ENCODE measurements at places on chromosomes 6 and 20.

GRCh38 chr6:146361128-146361924 is 182.3 kb upstream of the RAB32 start:
- no peak for DNase-seq

DNA sequence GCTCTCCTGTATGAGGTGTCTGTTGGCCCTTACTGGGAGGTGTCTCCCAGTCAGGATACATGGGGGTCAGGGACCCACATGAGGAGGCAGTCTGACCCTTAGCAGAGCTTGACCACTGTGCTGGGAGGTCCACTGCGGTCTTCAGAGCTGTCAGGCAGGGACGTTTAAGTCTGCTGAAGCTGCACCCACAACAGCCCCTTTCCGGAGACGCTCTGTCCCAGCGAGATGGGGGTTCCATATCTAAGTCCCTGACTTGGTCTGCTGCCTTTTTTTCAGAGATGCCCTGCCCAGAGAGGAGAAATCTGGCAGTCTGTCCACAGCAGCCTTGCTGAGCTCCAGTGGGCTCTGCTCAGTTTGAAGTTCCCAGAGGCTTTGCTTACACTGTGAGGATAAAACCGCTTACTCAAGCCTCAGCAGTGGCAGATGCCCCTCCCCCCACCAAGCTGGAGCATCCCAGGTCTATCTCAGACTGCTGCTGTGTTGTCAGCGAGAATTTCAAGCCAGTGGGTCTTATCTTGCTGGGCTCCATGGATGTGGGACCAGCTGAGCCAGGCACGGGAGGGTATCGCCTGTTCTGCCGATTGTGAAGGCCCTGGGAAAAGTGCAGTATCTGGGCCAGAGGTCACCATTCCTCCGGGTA is 36.3 kb upstream of the IBTK start:
- DNase-seq: no peak

DNA sequence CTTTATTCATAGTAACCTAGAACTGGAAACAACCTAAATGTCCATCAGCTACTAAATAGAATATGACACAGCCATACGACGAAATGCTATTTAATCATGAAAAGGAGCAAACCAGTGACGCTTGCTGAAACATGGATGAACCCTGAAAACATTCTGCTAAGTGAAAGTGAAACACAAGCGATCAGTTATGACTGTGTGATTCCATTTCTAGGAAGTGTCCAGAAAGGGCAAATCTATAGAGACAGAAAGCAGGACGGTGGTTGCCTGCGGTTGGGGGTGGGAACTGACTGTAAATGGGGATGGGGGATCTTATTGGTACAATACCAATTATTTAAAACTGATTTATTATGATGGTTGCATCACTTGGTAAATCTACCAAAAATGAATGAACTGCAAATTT is 126.8 kb downstream of the IPCEF1 start:
- DNase-seq: no peak

GRCh38 chr20:35833241-35833640 is 61.4 kb downstream of the PHF20 start:
- DNase-seq: no peak

DNA sequence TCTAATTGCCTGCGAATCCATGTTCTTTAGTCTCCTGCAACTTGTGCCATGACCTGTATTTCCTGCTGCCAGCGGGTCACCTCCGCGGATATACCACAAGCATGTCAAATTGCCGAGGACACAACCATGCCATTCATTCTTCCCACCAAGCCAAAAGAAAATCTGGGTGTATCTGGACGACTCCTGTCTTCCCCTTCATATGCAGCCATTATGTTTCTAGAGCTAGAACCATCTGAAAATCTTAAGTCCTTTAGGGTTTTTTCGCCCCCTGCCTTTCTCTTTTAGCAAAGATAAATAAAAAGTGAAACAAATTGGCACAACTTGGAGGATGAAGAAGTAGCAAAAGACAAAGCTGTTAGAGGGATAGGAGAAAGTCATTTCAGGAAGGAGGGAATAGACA is 242.6 kb downstream of the ARID1B start:
- DNase-seq: no peak

- DNase-seq: no peak
Measured at GRCh38 chr20:45878076-45878761, 2.8 kb upstream of the ZSWIM1 start.

- DNase-seq: no peak
Measured at GRCh38 chr6:3734023-3734422, 17.5 kb downstream of the PXDC1 start.

DNA sequence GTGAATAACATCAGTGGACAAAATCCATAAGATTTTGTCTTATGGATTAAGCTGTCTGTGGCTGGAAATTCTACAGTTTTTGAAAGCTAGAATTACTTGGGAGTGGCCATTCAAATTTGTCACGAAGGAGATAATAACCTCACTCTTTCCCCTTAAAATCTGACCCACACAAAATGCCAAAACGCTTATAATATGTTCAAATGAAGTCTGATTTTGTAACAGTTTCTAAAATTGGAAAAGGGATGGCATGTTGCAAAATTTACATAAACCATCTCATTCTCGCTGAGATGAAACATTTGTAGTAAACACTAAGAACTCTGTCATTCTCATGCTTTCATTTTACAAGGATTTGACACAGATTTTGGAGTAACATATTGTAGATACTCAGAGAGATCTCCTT is 112.7 kb downstream of the GJA1 start:
- no peak for DNase-seq

DNA sequence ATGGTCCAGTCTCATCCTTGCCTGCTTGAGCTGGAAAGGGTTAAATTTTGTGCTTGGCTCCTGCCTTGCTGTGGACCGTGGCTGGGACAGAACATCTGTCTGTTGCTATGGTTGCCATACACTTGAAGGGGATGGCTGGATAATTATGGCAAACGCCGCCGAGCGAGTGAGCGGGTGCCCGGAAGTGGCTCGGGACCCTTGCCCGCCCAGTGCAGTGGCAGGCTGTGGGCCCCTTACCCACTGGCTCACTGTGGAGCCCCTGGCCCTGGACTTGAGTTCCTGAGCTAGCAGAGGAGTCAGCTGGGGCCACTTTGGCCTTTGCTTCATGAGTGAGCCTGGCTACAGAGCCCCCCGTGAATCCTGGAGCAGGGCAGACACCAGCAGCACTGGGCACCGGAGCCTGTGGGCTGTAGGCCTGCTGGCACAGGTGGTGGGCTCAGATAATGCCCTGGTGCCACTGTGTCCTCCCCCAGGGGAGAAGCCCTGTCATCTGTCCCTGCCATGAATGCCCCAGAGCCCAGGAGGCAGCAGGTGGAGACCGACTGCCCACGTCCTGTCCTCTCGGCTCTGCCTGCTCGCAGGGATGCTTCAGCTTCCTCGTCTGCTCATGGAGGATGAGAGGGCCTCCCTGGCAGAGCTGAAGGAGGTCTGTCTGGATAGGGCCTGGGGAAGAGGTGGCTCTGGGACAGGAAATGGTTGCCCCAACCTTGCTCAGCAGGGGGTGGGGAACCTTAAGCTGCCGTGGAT is 25.5 kb upstream of the NOL4L start:
- DNase-seq: no peak

GRCh38 chr6:16184129-16184528 is 54.3 kb upstream of the GMPR start:
- no peak for DNase-seq

- no peak for DNase-seq
Measured at GRCh38 chr6:114611696-114612095, 268.9 kb upstream of the HS3ST5 start.

GRCh38 chr6:29813809-29814208 is 13.8 kb upstream of the HLA-G start:
- no peak for DNase-seq

DNA sequence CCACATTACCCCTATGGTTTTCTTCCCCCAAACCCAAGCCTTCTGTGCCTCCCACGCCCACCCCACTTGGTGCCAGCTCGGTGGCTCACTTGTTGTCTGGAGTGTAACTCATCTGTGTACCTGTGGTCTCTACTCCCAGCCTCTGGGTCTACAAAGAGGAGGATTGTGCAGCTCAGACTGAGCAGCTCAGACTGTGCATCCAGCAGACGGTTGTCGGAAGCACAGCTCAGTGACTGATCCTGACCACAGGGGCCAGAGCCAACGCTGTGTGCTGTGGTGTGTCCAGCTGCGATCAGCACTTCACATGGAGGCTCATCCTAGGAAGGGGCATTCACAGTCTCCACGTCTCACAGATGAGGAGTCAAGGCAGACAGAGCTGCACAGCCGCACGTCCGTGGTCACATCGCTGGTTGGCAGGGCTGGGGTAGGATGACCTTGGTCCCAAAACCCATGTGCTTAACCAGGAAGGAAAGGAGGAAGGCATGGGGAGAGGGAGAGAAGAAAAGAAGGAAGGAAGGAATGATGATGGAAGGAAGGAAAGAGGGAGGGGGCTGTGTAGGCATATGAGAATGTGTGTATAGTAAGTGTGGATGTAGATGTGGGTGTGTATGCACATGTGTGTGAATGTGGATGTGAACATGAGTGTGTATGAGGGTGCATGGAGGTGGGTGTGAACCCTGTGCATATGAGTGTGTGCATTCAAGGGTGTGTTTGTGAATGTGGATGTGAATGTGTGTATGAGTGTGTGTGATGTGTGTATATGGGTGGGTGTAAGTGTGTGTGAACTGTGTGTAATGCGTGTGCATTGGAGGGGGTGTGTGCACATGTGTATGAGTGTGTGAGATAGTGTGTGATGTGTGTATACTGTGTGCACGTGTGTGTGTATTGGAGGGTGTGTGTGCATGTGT is 28.2 kb upstream of the STX16 start:
- no peak for DNase-seq

- no peak for DNase-seq
Measured at GRCh38 chr20:36308986-36309385, 2.8 kb downstream of the DLGAP4 start.

GRCh38 chr20:33400812-33401183 is 521 bp downstream of the CDK5RAP1 start:
- no peak for DNase-seq

- DNase-seq: no peak
Measured at GRCh38 chr6:125100074-125100652, 53.4 kb upstream of the TPD52L1 start.

DNA sequence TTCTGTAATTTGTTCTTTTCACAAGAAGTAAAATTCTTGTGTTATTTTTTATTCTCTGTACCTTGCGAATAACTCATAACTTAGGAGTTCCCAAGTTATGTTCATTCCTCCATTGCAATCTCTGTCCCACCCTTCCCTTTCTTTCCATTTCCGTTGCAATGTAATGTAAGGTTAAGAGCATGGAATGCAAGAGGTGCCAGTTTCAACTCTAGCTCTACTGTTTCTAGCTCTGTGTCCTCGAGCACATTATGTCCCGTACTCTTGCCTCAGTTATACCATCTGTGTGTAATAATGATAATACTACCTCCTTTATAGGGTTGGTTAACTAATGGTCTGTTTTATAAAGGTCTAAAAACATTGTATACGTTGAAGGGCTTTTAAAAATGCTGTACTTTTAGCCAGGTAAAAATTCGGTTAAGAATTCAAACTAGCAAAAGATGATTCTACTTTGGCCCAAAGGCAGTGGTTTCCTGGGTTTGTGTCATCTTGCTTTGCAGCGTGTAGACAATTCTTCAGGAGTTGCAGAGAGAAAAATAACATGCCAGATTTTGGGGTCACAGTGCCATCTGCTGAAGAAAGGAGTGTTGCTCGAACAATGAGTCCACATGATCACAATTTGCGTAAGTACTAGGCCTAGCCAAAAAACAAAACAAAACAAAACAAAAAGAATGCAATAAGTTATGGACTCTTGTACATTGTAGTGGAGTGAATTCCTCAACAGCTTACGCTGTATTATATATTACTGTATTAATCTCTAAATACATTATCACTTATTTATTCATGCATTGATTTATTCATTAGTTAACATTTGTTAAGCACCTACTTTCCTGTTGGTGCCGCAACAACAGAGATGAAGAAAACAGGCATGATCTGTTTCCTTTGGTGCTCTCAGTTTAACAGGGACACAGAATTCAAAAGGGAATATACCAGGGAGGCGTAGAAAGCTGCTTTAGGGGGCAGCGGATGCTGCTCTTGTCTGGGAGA is 10.0 kb upstream of the PFDN4 start:
- no peak for DNase-seq

- DNase-seq: no peak
Measured at GRCh38 chr6:144331491-144331969, 46.4 kb downstream of the UTRN start.

DNA sequence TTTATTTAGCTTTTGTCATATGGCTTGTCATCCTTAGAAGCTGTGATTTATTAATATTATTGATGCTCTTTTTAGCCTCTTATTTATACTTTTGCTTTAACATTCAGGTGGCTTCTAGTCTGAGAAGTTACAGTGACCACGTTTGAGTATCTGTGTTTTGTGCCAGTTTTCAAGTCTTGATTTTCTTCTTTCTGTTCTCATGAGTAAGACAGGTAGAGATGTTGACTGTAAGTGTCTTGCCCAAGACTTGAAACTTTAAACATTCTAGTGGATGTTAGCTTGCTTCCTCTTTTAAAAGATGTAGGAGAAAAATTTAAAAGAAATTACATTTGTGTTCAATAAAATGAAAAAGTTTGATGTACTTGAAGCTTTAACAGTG is 122.6 kb downstream of the LRRC1 start:
- no peak for DNase-seq

- no peak for DNase-seq
Measured at GRCh38 chr20:50305636-50306477, 115.2 kb downstream of the CEBPB start.

GRCh38 chr6:12350644-12351170 is 60.5 kb downstream of the EDN1 start:
- no peak for DNase-seq

GRCh38 chr6:129882510-129883023 is 21.5 kb upstream of the TMEM244 start:
- DNase-seq: no peak

DNA sequence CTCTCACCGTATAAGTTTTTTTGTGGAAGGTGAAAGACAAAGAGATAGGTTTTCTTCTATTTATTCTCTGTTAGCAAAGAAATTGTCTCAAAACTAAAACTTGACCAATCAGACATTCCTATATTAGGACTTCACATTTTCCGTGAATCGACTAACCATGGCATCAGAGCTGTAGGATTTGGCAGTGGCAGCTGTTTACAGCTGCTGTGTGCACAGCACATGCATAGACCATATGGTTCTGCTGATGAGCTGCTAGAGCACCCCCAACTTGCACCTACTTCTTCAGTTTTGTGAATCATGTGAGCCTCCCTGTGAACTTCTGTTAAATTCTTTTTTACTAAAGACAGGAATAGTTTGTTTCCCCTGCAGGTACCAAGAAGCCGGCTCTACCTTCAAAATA is 157.9 kb downstream of the RFX6 start:
- DNase-seq: no peak

DNA sequence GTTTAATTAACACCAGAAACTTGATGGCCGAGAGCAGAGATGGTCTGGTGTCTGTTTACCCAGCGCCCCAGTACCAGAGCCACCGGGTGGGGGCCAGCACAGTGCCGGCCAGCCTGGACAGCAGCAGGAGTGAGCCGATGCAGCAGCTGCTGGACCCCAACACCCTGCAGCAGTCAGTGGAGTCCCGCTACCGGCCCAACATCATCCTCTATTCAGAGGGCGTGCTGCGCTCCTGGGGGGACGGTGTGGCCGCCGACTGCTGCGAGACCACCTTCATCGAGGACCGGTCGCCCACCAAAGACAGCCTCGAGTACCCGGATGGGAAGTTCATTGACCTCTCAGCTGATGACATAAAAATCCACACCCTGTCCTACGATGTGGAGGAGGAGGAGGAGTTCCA is 73.7 kb downstream of the SYNDIG1 start:
- DNase-seq: no peak
